BE2C (cell line): ENCODE measurements at places on chromosomes 11 and 22.
A peak's percentile ranks its signal among the peaks of the same experiment; 100 is the strongest.

DNA sequence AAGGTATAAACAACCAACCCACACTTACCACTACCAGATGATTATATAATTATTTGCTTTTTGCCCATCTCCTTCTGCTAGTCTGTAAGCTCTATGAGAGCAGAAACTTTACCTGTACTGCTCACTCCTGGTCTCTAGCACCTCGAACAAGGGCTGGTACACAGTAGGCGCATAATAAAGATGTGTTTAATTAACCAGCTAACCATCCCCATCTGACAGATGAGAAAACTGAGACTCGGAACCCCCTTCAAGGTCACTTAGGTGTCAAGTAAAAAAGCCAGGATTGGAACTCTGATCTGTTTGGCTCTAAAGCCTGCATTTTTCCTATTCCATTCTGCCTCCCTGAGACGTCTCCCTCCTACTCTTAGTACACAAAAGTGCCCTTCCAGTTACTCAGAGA is 370.3 kb downstream of the TENM4 start:
- DNase-seq: no peak

- DNase-seq: no peak
Measured at GRCh38 chr11:43360361-43361032, 1.8 kb downstream of the TTC17 start.

- no peak for DNase-seq
Measured at GRCh38 chr11:63462137-63462536, 28.8 kb downstream of the PLAAT5 start.

- DNase-seq: no peak
Measured at GRCh38 chr22:33426451-33426850, 368.3 kb upstream of the SYN3 start.

GRCh38 chr11:36034551-36035331 is 90.9 kb downstream of the LDLRAD3 start:
- no peak for DNase-seq

DNA sequence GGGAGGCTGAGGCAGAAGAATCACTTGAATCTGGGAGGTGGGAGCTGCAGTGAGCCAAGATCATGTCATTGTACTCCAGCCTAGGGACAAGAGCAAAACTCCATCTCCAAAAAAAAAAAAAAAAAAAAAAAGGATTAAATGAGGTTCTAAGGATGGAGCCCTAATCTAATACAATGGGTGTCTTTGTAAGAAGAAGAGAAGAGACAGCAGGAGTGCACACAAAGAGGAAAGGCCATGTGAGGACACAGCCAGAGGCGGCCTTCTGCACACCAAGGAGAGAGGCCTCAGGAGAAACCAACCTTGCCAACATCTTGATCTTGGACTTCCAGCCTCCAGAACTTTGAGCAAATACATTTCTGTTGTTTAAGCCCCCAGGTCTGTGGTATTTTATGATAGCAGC is 66.6 kb upstream of the CECR2 start:
- DNase-seq: no peak

DNA sequence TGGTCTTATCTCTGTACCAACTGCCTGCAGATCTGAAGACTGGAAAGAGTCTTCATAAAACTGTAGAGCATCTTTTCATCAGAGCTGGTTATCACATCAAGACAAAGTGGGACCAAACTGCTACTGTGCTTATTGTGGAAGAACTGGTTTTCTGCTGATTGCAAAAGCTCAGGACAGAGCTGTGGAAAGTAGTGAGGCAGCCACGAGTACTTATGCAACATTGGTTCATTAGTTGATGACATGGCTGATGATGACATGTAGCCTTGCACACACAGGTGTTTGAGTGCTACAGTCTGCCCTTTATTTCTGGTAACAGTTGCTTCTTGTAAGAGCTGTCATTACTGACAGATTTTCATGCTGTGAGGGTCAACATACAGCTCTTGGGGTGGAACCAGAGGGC is 185.4 kb upstream of the GUCY1A2 start:
- no peak for DNase-seq

GRCh38 chr11:35875466-35875865 is 68.4 kb upstream of the LDLRAD3 start:
- no peak for DNase-seq

DNA sequence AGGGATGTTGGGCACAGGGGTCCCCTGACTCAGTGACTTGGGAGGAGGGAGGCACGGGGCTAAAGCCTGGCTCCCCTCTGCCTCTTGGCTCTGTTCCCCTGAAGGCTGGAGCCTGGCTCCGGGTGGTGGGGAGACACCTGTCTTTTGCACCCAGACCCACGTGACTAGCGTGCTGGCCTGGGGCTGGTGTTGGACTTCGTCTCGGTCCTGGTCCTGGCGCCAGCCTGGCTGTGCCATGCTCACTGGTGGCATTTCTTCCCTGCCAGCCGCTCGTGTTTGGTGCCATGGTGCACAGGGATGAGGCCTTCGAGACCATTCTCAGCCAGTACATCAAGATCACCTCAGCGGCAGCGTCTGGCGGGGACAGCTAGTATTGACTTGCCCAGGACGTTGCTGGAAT is 56.7 kb downstream of the GRAMD4 start:
- no peak for DNase-seq

- no peak for DNase-seq
Measured at GRCh38 chr11:96322775-96323641, 20.0 kb downstream of the MAML2 start.

GRCh38 chr11:67286621-67287333 is 2.3 kb upstream of the ANKRD13D start:
- no peak for DNase-seq

DNA sequence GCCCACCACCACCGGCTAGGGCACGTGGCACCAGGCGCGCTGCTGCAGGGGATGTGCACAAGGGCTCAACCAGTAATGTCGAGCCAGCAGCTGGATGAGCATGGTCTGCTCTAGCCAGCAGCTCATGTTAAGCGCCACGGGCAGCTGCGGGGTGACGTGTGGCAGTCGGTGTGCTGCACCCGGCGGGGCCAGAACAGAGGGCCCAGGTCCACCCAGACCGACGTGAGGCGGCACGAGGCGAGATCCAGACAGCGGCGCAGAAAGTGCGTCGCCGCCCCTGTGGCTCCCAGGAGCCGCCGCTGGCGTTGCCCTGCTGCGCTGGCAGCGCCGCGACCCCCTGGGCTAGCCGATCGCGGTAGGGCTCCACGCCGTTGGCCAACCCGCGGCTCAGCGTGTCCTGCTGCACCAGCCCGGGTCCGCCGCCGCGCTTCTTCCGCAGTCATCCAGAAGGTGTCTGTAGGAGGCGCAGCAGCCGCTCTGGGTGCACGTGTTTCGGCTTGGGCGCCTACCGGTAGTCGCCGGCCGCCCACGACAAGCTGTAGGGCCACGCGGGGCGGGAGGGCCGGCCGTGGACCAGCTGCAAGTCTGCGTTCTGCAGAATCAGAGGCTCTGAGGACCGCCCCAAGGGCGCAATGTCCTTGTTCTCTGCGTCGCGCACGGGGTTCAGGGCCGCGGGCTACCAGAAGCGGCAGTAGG is 4.6 kb upstream of the GALR3 start:
- peak; percentile 65 for DNase-seq

GRCh38 chr11:61164606-61165424 is 3.6 kb upstream of the VPS37C start:
- DNase-seq: no peak

DNA sequence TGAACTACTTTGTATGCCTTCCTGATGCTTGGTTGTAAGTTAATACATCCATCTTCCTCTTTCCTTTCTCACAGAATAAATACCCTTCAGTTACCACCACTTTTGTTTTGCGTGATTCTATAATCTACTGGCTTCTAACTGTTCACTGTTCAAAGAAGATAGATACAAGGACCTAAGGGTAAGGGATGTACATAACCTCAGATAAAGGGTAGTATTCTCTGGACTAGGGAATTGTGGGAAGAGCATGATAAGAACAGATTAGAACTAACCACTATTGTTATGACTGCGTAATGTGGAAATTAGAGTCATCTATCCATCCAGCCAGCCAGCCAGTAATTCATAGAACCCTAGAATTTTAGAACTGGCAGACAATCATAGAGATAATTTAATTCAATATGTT is 36.4 kb downstream of the MAP6 start:
- no peak for DNase-seq

GRCh38 chr11:20909995-20910726 is 240.8 kb downstream of the NELL1 start:
- peak; percentile 3 for DNase-seq

- DNase-seq: no peak
Measured at GRCh38 chr11:116473206-116473769, 299.5 kb downstream of the BUD13 start.
